ENCODE measurements at places on chromosomes 6 and 20.

DNA sequence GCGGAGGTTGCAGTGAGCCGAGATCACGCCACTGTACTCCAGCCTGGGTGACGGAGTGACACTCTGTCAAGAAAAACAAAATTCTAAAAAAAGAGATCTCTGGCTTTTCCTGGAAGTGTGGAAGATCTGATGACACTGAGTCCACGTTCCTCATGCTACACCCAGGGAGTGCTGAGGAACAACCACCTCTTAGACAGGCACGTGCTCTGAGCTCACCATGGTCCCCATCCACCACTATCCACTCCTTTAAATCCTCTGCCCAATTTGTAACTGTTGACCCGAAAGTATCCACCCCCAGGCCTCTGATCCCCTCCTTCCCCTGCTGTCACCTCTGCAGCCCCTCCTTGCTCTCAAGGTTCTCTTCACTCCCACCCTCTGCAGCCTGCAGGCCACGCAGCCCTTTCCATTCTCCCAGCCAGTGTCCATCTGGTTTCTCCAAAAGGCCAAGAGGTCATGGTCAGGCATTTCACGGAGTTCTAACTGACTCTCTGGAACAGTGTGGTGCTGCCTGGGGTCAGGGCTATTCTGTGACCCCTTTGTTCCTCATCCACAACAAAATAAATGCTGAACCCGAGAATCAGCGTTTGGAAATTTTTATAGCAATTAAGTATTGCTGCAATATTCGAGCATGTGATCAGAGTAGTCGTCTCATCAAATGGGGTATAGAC is 88.8 kb downstream of the ATP9A start:
- no peak for DNase-seq

GRCh38 chr6:166714187-166714510 is 87.1 kb upstream of the RPS6KA2 start:
- DNase-seq: no peak

GRCh38 chr20:417801-418342 is 9.8 kb downstream of the RBCK1 start:
- DNase-seq: no peak

DNA sequence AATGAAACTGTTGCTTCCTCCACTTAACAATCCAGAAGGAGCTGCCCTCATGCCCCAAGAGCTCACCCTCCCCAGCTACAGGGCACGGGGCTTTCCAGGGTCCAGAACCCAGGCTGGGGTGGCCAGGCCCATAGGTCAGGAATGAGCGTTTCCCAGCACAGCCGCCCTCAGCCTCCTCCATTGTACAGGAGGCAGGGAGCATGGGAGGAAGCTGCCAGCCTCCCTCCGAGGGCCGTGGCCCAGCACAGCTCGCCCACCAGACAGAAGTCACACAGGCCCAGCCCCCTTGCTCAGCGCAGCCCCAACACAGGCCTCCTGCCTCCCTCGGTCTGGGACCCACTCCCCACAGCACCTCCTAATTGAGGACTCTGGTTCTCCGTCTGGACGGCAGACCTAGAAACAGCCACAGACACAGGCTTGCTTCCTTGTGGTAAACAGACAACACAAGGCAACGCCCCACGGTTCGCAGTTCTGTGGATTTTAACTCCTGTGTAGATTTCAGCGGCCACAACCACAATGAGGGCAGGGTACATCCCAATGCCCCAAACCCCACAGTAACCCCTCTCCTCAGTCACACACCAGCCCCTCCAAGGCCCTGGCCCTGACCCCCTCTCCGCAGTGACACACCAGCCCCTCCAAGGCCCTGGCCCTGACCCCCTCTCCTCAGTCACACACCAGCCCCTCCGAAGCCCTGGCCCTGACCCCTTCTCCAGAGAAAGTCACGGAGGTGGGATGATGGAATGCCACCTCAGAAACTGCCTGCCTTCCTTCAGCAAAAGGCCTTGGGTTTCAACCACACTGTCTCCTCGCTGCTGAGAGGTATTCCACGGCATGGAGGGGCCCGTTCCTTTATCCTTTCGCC is 173.5 kb downstream of the DLL1 start:
- DNase-seq: no peak

DNA sequence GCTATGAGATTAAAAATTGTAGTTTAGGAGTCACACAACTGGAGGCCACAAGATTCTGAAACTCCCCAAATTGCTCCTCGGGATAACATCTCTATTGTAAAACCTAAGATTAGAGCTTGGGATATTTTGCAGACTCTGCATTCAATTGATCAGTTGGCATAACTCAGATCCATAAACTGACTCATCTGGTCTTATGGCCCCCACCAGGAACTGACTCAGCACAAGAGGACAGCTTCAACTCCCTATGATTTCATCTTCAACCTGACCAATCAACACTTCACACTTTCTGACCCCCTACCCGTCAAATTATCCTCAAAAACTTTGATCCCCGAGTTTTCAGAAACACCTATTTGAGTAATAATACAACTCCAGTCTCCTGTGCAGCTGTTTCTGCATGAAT is 257.3 kb downstream of the HAO1 start:
- no peak for DNase-seq

DNA sequence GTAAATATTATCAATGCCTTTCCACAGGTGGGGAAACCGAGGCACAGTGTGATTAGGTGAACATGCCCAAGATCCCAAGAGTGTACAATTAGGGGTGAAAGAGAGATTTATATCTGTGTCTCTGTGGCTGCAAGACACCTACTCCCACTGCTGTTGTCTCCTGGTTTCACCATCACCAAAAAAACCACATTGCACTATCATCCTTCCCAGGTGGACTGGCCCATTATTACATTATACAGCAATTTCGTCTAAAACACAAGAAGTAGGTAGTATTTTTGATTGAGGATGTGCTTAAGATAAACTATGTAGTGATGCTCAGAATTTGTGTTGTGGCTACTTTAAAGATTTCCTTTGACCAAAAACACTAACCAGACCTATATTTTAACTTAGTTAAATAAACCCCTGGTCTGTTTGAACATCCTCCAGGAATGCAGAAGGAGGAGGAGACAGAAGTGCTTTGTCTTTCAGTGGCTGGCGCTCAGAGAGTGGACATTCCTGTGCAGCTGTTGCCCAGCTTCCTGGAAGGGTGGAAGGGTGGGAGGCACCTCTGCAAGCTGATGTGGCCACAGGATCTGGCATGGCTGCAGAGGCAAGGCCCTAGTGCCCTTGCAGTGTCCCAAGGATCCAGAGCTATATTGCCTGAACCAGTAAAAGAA is 23.8 kb downstream of the DCBLD1 start:
- DNase-seq: no peak

DNA sequence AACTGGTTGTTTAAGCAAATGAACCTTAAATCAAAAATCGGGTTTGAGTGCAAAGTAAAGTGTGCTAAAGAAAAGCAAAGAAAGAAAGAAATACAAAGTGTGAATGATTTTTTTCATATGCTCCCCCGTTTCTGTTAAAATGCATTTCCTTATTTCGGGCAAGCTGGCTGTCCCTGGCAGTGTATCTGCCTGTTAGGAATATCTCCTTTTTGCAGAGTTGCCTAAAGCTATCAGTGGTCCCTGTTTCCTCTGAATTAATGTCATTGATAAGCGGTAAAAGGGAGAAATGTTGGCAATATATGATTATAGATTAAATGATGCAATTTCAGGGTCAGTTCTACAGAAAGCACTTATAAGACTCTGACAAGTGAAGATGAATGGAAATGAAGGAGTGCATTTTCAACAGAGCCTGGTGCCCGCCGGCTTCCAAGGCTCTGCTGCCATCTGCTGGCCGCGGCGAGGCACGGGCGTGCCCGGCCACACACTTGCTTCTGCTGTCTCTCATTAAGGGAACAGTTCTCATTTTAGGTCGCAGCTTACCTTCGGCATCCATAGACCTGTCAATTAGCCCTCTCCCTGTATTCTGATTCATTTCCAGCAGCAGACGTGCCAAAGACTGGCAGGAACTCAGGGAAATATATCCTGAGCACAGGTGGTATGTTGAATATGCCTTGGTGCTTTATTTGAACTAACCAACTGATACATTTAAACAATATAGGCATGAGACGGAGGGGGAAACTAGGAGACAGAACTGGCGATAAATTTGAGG is 381.9 kb downstream of the C6orf118 start:
- DNase-seq: peak; percentile 26

- DNase-seq: no peak
These were observed 60.2 kb downstream of the DLL1 start for GRCh38 chr6:170230520-170231292.

DNA sequence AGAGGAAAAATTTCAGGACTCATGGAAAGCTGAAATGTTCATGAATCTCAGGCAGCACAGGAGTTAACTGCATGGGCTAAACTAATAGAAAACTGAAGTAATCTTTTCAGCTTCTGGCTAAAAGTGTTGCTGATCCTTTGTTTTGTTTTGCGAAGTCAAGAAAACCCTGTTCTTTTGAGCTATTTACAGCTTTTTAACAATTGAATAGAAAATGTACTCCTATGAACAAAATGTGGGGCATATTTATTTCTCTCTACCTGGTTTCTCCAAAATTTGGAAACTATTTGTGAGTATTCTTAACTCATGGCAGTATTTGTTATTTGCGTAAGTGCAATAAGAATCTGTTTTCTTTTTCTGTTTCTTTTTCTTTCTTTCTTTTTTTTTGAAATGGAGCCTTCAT is 818.8 kb upstream of the CITED2 start:
- DNase-seq: no peak

DNA sequence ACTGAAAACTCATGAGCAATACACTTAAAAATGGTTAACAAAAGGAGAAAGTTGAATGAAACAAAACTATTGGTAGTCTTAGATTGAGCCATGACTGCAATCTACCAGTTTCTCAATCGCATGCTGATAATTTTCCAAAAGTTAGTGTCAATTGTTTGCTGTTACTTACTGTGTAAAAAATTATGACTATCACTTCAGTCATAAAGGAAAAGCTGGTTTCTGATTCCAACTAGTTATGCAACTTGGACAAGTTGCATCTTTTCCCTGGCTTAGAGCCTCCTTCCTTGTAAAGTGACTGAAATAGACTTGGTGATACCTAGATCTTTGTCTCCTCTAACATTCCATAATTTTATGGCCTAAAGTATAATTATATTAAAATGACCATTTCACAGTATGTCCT is 88.3 kb upstream of the PAK5 start:
- no peak for DNase-seq

GRCh38 chr6:151553416-151554165 is 59.8 kb downstream of the CCDC170 start:
- DNase-seq: no peak

DNA sequence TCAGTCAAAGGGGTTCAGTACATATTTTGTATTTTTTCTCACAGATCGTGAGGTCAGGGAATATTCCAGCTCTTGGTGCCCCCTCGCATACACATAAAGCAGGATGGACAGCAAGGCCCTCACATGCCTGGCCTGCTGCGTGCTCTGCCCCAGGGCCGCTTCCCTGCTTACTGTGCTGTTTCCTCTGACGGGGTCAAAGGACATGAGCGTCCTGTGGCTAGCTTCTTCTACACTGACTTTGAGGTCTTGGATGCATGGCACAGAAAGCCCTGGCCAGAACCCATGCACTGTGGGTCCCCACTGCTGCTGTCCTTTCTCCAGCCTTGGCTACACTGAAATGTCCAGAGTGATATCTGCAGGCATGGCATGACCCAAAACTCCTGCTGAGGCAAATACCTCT is 92.5 kb upstream of the GGTLC1 start:
- no peak for DNase-seq
